ENCODE measurements at places on chromosomes 2 and 18.

- no peak for DNase-seq
Measured at GRCh38 chr2:106267997-106268396, 73.9 kb upstream of the UXS1 start.

DNA sequence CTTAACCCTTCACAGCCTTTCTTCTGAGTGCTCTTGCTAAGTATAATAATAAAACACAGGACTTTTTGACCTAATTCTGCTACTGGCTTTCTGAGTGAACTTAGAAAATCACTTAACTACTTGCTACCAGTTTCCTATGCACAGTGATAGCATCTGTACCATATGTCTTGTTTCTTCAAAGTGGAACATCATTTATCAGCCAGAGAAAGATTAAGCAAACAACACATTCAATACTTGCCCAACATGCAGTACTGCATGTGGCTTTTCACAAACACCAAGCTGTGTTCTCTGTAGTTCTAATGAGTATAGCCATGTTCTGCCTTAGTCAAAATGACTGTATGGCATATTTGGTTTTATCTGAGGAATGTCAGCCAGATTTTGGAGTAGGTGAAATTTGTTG lies 1286.6 kb upstream of the ZEB2 start:
- DNase-seq = no peak

GRCh38 chr2:136582628-136583205 lies 182.6 kb upstream of the THSD7B start:
- peak; percentile 14 for DNase-seq

DNA sequence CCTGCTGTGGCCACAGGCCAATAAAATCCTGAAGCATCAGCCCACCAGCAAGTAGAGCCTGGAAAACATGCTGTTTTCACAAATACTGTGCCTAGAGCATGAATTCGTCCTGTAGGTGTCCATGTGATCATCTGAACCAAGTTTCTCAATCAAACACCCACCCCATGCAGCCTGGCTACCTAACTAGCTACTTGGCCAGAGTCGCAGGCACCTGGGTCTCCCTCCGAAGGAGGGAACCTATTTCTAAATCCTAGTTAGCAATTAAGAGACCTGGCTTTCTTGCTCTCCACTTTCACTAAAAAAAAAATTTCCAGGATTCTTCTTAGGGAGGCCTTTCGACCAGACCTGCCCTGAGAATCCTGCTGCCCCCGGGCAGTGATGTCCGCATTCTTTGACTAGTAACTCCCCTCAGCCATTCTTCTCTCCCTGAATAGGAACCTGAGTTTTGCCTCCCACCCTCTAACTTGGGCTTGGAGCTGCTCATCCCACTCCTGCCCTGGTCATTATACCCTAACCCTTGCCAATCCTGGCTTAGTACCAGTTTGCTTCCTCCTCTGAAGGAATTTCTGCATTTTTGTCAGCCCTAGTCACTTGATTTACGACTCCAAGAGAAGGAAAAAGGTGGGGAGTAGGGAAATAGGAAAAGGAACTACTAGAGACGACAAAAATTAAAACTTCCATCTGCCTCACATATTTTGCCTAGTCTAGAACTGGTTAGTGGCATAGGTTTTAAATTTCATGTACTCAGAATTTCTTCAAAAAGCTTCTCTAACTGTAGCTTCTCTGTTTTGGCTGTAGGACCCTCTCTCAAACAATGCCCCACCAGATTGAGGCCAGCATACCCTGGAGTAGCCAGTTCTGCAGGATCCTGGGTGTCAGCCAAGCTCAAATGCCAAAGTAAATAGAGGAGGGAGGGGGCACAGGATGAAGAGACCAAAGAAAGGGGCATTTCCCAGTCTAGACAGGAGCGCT lies 25.4 kb upstream of the TANK start:
- peak; percentile 20 for DNase-seq

DNA sequence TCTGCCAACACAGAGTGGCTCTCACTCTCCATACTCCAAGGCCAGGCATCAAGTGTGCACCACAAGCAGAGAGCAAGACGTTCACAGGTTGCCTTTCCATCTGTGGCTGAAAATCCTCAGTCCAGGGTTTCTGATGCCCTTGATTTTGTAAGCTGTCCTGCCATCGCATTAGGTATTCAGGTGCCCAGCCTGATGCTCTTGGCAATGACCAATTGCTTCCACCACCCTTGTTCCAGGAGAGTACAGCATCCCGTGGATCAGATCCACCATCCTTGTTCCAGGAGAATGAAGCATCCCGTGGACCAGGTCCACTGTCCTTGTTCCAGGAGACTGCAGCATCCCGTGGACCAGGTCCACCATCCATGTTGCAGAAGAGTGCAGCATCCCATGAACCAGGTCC lies 133.4 kb upstream of the GPC1 start:
- peak; percentile 4 for DNase-seq

- no peak for DNase-seq
Measured at GRCh38 chr18:73487966-73488365, 620.2 kb upstream of the NETO1 start.

DNA sequence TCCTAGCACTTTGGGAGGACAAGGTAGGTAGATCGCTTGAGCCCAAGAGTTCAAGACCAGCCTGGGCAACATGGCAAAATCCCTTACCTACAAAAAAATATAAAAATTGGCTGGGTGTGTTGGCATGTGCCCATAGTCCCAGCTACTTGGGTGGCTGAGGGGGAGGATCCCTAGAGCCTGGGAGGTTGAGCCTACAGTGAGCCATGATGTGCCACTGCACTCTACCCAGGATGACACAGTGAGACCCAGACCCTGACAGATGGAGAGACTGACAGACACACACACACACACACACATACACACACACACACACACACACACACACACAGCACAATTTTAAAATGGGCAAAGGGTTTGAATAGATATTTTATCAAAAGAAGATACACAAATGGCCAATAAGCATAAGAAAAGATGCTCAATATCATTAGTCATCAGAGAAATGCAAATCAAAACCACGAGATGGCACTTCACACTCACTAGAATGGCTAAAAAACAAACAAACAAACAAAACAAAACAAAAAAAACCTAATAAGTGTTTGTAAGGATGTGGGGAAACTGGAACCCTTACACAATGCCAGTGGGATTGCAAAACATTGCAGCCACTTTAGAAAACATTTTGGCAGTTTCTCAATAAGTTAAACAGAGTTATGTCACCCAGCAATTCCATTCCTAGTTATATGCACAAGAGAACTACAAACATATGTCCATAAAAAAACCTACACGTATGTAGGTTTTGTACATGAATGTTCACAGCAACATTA lies 42.3 kb downstream of the BAZ2B start:
- DNase-seq = peak; percentile 52

DNA sequence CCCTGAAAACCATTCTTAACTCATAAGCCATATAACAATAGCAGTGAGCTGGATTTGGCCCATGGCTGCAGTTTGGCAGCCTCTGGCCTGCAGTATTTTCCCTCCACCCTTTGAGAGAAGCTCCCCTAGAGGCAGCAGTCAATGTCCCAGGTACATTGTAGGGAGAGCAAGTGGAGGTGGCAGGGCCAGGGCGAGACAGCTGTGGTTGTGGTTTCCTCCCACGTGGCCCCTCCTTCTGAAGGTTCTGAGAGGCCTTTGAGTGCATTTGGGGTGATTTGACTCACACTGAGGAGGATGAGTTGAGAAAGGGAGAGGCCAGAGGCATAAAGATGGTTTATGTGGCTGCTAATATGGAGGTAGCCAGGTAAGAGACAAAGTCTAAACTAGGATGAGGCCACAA lies 45.5 kb upstream of the LDAH start:
- DNase-seq = no peak

DNA sequence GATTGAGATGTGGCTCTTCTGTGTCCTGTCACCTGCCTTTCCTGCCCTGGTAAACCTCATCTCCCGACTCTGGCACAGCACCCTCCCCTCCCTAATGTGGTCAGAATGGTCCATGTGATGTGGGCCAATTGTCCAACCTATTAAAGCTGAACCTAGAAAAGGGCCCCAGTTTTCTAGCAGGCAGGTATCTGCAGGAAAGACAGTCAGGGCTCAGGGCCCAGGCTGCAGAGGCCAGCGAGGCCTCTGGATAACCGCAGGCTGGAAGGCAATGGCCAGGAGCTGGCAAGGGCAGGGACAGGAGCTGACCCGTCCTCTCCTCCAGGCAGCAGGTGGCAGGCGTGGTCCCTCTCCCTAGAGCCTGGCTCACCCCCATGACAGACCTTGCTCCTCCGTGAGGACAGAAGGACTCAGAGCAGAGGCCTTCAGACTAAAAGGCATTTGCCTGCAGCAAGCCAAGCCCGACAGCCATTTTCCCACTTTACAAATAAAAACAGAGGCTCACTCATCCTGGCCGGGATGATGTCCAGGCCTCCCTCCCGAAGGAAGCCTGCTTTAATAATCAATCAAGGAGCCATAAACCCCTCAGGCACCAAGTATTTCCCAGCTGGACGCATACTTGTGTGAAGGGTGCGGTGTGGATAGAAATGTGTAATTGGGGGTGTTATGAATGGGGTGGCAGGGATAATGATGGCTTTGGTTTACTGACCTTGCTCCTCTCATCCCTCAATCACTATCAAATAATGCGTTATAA lies 107.1 kb downstream of the TWIST2 start:
- DNase-seq = no peak

DNA sequence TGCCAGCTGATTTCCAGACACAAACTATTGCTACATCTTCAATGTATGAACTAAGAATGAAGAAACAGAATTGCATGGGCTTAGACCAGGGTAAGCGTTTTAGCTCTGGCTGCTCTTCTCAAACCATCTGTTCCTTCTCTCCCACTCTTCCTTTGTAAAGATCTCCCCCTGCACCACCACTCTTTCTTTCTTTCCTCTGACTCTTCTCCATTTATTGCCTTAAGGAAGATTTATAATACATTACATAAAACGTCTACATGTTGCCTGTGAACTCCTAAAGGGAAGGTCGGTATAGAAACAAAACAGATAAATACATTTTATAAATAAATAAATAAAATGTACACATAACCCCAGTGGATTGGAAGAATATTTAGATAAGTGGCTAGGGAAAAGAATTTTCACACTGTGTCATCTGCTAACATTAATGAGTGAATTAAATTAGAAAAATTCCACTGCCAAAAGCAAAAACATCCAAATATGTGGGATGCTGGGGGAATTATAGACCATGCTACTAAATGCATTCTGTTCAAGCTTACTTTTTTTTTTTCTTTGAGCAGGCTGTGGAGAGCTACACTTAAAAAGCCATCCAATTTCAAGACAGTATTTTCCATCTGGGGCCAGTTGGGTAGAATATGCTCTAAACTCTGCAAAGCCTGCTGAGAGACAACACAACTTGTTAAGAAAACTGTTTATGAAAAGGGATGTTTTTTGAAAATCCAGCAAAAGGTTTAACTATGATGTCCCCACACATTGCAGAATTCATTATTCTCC lies 41.5 kb downstream of the NCKAP5 start:
- DNase-seq = no peak

DNA sequence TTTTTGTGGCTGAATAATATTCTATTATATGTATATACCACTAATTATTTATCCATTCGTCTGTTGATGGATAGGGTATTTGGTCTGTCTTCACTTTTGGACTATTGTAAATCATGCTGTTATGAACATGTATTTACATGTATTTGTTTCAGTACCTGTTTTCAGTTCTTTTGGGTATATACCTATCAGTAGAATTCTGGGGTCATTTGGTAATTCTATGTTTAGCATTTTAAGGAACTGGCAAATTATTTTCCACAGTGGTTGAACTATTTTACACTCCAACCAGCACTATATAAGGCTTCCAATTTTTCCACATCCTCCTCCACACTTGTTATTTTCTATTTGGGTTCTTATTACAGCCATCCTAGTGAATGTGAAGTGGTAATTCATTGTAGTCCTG lies 12.4 kb upstream of the TANK start:
- DNase-seq = no peak

- DNase-seq = no peak
Measured at GRCh38 chr18:12288403-12288755, 19.7 kb upstream of the TUBB6 start.

GRCh38 chr2:11839916-11840315 lies 93.5 kb downstream of the LPIN1 start:
- no peak for DNase-seq

DNA sequence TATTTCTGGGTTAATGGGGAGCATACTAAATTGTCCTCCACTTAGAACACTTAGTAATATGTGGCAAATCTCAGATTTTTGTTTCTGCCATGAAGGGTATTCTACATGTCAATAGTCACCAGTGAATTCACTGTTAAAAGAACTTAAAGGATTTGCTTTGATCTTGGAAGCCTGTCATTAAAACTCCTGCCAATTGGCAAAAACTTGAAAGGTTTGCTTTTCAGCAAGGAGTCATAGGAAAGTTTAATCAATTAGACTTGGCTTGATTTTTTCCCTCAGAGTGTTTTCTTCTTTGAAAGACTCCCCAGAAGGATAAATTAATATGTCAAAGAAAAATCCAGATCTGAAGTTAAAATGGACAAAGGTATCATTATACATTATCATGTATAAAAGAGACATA lies 671.9 kb upstream of the PKDCC start:
- DNase-seq = no peak

DNA sequence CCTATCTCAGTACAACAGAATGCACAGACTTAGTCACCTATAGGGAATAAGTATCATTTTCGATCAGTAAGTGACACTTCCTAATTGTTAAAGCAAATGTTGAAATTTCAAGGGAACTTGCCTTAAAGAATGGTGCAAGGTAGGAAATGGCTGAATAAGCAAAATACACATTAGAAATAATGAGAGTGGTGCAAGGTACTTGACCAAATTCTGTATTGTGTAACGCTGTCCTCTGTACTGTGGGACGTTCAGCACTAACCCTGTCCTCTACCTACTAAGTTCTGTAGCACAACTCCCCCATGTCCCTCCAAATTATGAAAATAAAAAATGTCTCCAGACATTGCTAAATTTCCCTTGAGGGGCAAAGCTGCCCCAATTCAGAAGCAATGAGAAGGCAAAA lies 19.4 kb downstream of the MMADHC start:
- no peak for DNase-seq

- no peak for DNase-seq
Measured at GRCh38 chr2:229438430-229439159, 167.5 kb upstream of the PID1 start.

GRCh38 chr2:230218421-230218820 lies 1.4 kb downstream of the SP110 start:
- no peak for DNase-seq

DNA sequence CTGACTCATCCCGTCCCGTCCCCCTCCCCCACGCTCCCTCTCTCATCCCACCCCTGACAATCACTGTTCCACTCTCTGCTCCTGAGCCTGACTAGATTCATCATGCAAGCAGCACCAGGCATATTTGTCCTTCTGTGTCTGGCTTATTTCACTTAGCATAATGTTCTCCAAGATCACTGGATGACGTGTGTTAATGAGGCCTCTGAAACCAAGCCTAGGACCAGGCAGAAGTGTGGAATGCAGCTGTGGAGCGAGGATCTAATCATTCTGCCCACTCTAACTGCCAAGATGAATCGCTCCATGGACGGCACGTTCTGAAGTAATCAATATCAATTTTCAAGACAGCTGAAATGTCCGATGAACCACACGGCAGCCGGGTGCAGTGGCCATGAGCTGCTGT lies 122.4 kb upstream of the ZNF236 start:
- DNase-seq = peak; percentile 47

GRCh38 chr2:197975931-197976519 lies 171.6 kb downstream of the PLCL1 start:
- no peak for DNase-seq

GRCh38 chr2:237868631-237869342 lies 9.4 kb downstream of the RAMP1 start:
- peak; percentile 57 for DNase-seq
